ENCODE measurements at places on chromosomes 13 and 19.

DNA sequence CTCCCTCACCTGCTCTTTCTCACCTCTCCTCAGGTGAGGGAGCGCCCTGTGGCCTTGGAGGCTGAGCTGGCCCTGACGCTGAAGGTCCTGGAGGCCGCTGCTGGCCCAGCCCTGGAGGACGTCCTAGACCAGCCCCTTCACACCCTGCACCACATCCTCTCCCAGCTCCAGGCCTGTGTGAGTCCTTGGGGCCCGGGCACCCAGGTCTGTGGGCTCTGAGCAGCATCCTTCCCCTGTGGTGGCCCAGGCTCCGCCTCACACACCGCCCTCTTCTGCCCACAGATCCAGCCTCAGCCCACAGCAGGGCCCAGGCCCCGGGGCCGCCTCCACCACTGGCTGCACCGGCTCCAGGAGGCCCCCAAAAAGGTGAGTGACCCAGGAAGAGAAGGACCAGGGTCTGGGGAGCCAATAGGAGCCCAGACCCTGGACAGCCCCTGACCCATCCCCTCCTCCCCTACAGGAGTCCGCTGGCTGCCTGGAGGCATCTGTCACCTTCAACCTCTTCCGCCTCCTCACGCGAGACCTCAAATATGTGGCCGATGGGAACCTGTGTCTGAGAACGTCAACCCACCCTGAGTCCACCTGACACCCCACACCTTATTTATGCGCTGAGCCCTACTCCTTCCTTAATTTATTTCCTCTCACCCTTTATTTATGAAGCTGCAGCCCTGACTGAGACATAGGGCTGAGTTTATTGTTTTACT is 1.9 kb downstream of the IFNL1 start:
- no peak for DNase-seq

GRCh38 chr13:108305655-108306054 is 36.1 kb downstream of the TNFSF13B start:
- DNase-seq = no peak

DNA sequence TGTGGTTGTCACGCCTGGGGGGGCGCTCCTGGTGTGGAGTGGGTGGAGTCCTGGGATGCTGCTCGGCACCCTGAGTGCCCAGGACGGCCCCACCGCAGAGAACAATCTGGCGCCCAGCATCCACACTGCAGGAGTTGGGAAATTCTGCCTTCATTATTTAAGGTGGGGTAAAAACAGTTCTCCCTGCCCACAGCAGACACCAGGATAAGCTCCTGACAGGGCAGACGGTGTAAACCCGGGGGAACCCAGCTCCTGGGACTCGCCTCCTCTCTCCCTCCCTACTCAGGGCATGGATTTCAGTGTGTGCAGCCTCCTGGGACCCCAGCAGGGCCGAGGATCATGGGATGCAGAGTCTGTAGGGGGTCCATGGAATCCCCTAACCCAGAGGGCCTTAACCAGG is 7.7 kb upstream of the WDR18 start:
- no peak for DNase-seq

- no peak for DNase-seq
Observed at GRCh38 chr13:73970421-73971055, 163.7 kb downstream of the KLF12 start.

DNA sequence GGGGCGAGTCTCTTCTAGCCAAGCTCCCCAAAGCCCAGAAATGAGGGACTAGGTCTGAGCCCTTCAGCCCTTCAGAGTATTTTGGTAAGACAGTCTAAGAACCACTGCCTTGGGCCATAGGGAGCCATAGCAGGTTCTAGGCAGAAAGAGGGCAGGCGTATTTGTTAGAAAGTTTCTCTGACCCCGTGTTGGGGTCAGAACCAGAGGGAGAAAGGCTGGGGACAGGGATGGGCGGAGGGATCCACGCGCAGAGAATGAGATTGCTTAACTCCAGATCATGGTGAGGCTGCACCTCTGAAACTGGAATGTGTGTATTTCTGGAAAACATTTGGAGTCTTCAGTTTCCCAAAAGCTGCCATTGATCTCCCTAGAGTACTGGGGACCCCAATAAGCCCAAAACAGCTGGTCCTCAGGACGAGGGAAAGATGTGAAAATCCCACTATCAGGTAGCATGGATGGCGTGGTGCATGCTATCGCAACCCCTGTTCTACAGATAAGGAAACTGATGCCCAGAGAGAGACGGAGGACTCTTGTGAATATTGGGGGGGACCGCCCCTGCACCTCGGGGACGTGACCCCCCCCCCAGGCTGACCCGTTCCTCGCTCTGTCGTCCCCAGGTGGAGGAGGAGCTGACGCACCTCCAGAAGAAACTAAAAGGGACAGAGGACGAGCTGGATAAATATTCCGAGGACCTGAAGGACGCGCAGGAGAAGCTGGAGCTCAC is 703 bp upstream of the TPM4 start:
- DNase-seq = no peak

- DNase-seq = no peak
Observed at GRCh38 chr13:30898070-30898469, 8.0 kb upstream of the MEDAG start.

- no peak for DNase-seq
Observed at GRCh38 chr13:60662595-60662994, 265.6 kb downstream of the TDRD3 start.

- no peak for DNase-seq
Observed at GRCh38 chr13:95620030-95620824, 24.3 kb downstream of the DZIP1 start.

- DNase-seq = no peak
Observed at GRCh38 chr13:110634558-110634957, 19.2 kb downstream of the NAXD start.

DNA sequence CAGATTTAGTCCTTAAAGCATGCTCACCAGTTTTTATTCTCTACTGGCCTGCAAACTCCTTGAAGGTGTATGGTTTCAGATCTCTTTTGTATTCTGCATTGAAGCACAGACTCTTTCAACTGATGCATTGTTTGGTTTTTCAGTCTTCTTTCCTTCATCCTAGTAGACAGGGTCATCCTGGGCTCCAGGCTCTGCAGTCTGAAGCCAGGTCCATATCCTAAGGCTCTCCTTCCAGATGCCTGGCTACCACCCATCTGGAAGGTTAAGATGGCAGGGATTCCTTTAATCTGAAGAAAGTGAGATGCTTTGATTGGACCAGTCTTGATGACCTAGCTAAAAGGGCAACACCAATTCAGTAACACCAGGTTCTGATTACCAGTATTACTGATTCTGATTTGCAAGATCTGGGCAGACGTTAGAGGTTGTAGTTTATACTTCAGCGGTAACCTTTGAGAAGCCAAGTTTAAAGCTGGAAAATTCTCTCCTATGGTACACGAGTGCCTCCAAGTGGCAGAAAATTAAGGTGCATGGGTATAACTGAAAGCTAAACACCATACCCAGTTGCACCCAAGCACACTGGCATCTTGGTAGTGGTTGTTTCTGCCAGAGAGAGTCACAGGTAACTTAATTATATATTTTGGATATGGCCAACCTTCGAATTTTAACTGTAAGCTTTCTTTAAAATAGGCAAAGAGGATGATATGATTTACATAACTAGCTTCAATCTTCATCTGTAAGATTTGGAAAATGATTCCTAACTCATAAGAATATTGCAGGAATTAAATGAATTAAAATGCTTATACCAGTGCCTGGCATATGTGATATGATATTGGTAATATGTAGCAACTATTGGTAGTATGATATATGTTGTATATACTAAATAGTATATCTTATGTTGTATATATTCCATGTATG is 1651.9 kb upstream of the MIR17HG start:
- DNase-seq = no peak

DNA sequence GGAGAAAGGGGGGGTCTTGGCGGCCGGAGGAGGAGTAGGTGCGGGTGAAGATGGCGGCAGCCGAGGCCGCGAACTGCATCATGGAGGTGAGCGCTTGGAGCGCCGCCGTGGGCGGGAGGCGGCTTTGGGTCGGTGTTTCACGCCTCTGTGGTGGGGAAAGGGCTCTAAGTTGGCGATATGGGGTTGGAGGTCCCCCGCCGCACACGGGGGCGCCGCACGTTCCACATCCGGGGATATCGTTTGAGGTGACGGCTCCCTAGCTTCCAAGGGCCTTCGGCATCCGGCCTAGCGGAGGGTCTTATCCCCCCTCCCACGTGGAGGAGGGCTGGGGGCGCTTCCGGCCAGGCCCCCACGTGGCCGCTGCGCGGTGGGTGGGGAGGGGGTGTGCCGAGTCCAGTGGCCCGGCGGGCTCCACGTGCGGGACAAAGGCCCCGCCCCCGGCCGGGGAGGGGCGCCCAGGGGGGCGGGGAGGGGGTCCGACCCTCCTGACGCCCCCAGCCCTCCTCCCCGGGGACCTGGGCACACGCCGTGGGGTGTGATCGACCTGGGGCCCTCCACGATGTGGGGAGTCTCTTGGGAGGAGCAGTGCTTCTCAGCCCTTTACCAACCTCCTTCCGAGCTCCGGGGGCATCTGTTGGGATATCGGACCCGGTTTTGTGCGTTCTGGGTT is at the start of gene PRMT1:
Gene PRMT1 (plus strand): TSS at position 41 of the 670 bp plus-strand sequence. CDS start 10 bp downstream, at position 51.
- DNase-seq = no peak
